Right lobe of liver (tissue), 6 donors: ENCODE measurements at places on chromosomes 2 and 18. TPM values are rescaled to one million over a fixed set of nuclear protein-coding genes. Genes with fewer than 3 reads are reported as not detected.

Gene ERMN
- total RNA-seq, result not detected

Gene LONRF2
- 2.4 TPM for total RNA-seq

Gene IL37
- not detected for total RNA-seq

Gene UGT1A8
- total RNA-seq, result 1.00 TPM

Gene GALNT13
- total RNA-seq, result not detected

Gene RTTN
- 7.4 TPM for total RNA-seq

Gene NPAS2
- total RNA-seq, result 28.0 TPM

Gene CABLES1
- total RNA-seq, result 10.2 TPM

Gene SEPTIN2
- 97.9 TPM for total RNA-seq

Gene GALNT5
- total RNA-seq, result not detected

Gene CNGA3
- not detected for total RNA-seq

Gene MERTK
- 10.6 TPM for total RNA-seq

Gene UXS1
- 56.2 TPM for total RNA-seq
